ENCODE measurements at places on chromosomes 2 and 18.

DNA sequence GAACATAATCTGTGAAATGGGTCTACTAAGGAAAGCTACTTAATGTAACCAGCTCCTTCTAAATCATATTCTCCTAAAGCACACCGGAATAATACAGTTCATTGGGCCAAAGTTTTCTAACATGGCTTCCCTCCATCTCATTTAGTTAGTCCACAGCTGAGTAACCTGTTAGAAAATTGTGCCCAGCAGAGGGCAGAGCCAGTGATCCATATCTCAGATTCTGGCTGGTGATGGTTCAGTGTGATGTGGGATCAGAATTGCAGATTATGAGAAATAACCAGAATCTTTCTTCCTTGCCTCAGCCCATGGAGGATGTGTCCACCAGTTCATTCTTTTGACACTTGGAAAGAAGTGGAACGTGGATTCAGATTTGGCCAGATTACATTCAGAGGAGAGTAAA lies 9.4 kb upstream of the CTLA4 start:
- DNase-seq, result no peak

GRCh38 chr18:23101861-23102432 lies 33.3 kb upstream of the CABLES1 start:
- no peak for DNase-seq

- DNase-seq, result no peak
These were observed 188.3 kb upstream of the SLC39A10 start for GRCh38 chr2:195468771-195469170.

DNA sequence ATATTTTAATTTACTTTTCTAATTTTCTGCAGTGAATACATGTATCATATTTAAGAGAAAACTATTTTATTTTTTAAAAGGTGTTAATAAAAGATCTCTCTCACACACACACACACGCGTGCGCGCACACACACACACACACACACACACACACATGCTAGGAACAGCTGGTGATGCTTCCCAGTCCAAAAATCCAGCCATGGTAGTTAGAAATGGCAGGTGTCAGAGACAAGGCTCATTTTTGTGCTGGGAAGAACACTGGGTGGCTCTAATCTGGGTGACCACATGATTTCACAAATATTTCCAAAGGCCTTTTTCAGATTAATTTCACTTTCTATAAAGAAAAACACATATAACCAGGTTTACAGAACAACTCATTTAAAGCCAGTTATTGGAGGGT lies 104.5 kb upstream of the NCK2 start:
- DNase-seq, result no peak

DNA sequence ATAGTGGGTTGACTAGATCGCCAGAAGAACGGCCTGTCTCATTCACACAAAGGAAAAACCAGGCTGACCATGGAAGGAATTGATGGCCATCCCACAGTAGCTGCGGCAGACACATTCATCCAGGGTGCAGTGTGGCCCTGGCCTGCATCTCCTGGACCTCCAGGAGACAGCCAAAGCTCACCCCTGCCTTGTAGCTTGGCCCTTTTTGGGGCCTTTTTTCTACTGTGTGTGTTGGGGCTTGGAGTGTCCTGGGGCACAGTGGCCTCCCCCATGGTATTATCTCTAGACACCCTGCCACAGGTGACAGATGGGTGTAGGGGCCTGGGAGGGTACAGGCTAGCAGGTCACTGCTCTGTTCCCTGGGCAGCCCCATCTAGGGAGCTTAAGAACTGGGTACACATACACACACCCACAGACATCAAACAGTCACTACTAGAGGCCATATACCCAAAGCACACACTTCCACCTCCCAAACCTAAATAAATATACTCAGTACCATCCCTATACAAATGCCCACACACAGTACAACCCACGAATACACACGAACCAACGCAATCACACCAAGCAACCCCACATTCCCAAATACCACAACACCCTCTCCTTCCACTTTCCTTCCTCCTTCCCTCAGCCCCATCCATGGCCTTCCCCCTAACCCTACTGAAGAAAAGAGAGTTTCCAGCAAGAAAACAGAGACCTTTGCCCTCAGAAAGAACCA lies 8.6 kb downstream of the EN1 start:
- DNase-seq, result no peak
